Stimulated activated CD4-positive, alpha-beta T cell treated with anti-CD3 and anti-CD28 coated beads, Interleukin-2, amount 100 ng/mL, for 4 hours (primary cell): ENCODE measurements at places on chromosomes 7 and 10.

DNA sequence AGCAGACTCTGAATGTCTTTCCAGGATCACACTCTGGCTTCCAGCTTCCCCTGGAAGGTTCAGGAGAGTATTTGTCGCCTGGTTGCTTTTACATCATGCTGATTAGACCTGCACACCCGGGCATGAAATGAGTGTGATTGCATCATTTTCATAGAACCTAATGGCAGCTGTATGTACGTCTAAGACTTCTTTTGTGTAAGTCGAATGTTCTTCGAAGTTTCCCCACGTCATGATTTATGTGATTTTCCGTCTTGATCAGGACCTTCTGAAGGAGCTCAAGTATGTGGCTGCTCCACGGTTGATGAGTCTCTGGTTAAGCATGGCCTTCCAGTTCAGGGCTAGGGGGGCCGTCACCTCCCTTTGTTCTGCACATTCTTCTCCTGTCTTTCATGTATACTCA, 4.5 kb downstream of the EIF4H start:
- DNase-seq = no peak

DNA sequence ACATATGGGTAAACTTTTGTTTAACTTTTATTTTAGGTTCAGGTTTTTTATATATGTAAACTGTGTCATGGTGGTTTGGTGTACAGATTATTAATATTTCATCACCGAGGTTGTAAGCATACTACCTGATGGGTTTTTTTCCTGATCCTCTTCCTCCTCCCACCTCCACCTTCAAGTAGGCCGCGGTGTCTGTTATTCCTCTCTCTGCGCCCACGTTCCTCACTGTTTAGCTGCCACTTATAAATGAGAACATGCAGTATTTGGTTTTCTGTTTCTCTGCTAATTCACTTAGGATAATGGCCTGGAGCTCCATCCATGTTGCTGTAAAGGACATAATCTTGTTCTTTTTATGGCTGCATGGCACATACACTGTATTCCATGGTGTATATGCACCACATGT, 1000.0 kb upstream of the CELF2 start:
- no peak for DNase-seq

GRCh38 chr7:28700790-28701203, 257.3 kb downstream of the TRIL start:
- no peak for DNase-seq

DNA sequence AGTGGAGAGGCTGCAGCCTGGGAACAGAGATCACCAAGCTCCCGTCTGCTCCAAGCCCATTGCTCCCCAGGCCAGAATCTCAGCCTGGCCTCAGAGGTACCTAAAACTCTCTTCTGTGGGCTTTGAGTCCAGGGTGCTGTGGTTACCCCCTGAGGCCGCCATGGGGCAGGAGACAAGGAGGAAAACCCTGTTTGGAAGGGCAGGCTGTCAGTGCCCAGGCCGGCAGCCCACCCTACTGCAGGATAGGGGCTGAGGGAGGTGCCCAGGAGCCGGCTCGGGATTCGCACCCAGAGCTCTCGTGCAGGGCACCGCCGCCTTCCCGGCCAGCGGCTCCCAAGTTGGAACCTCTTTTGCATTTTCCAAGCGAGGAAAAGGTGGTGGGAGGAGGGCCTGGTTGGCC, 24.5 kb downstream of the UNCX start:
- DNase-seq = no peak

DNA sequence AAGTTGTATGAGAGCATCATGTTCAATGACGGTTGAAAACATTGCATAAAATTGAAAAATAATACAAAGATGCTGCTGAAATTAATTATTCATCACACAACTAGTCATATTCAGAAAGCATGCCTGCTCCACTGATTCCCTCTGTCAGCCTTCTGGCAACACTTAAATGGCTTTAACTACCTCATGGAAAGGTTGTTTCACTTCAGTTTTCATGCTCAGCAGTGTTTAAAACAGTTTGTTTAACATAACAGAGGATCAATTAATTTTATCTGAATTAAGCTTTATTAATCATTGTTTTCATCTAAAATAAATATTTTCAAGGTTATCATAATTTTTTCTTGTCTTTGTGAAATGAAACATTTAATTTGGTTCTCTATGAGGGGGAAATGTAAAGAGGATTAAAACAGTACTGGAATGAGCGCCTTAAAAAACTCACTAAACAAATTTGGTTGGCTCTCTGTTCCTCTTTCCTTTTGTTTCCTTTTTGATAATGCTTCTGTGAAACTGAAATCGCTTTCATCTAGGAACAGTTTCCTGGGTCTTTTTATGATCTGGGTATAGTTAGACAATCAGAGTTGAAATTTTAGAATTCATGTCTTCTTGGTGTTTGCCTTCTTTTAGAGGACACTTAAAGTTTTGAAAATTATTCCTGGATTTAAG, 427.4 kb downstream of the SH2D4B start:
- no peak for DNase-seq

DNA sequence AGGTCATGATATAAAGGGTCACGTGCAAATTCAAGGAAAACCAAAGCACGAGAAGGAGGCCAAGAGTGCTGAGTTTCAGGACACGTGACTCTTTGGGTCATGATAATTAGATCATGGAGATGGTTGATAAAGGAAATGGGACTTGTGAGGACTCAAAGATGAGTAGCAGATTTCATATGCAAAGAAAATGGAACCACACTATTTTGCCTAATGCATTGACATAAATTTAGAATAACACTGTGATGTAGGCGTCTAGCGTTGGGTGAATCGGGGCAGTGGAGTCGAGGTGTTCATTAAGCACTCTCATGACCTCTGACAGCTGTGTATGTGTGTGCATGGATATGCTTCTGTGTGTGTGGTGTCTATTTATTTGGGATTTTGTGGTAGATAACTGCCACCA, 1025.6 kb upstream of the LRRTM3 start:
- no peak for DNase-seq

GRCh38 chr7:30074422-30075030, 46.3 kb downstream of the PLEKHA8 start:
- DNase-seq = no peak

- no peak for DNase-seq
These were observed 81.0 kb upstream of the CACUL1 start for GRCh38 chr10:118835682-118836326.

- no peak for DNase-seq
These were observed 563.3 kb upstream of the SORCS1 start for GRCh38 chr10:107727767-107728317.

DNA sequence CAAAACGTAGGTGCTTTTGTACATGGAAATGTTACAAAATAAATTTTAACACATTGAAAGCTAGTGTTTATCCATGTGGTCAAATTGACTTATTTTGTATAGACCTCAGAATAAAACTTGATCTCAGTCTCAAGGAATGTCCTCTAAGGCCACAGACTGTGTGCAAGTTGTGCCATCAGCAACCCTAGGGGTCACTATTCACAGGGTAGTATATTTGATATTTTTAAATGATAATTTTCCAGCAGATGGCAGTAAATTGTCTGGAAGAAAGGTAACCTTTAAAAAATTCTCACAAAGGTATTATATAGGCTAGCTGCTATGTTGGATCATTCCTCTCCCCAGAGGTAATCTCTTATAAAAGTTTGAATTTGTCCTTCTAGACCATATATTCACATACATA, 12.9 kb upstream of the SNX10 start:
- no peak for DNase-seq

DNA sequence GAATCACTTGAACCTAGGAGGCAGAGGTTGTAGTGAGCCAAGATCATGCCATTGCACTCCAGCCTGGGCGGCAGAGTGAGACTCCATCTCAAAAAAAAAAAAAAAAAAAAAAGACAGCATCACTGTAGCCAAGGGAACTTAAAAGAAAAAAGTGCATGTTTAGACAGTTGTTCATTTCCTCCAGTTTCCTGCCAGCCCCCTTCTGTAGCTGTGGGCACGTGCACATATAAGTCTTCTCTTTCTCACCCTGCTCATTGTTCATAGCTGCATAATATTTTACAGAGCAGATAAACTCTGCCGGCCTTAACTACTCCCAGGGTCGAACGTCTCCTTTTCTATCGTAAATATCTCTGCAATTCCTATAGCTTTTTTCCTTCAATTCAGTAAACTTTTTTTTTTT, 132.6 kb downstream of the LHPP start:
- DNase-seq = no peak

GRCh38 chr10:97475936-97476594, 22.2 kb downstream of the MMS19 start:
- DNase-seq = no peak

GRCh38 chr7:133052826-133053225, 29.1 kb downstream of the CHCHD3 start:
- no peak for DNase-seq

DNA sequence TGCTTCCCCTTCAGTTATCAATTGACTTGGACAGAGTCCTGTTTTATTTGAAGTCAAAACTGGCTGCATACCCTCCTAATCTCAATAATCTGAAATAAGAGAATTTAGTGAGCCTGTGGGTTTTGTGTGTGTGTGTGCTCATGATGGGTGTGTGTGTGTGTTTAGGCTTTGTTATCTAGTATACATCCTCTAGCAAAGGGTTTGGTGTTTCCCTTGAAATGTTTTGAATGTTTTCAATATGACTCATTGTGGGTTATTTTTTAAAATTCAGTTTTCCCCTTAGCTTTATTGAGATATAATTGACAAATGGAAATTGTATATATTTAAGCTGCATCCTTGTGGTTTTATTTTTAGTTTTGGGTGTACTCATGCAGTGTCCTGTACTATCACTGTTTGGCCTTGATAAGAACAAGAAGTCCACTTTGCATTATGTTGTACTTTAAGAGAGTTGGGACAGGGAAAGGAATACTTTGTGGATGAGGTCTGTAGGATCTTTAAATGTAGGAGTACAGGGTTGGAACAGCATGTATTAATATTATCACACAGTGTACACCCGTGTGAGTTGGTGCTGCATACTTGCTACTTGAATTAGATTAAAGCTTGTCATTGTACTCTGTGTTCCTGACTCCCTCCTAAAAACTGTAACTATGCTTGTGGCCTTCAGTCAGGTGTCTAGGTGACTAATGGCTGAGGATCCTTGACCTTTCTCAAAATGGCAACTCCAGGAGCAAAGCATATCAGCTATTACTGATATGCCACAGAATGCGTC, 58.3 kb downstream of the VCL start:
- DNase-seq = no peak

DNA sequence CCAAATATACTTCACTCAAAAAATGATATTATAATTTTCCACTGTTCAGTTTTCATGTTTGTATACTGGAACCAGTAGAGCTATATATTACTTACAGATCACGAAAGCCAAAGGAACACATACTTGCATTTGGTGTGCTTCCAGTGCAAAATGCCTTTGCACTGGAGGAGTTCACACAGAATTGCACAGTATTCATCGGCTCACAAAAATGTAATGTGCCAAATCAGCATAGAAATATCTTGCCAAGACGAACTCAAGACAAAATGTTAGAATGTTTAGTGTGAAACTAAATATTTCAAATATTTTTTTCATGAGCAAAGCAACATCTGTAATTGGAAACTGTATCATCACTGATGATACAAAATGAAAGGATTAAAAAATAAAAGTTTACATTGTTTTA, 646.2 kb upstream of the SEMA3D start:
- DNase-seq = no peak

DNA sequence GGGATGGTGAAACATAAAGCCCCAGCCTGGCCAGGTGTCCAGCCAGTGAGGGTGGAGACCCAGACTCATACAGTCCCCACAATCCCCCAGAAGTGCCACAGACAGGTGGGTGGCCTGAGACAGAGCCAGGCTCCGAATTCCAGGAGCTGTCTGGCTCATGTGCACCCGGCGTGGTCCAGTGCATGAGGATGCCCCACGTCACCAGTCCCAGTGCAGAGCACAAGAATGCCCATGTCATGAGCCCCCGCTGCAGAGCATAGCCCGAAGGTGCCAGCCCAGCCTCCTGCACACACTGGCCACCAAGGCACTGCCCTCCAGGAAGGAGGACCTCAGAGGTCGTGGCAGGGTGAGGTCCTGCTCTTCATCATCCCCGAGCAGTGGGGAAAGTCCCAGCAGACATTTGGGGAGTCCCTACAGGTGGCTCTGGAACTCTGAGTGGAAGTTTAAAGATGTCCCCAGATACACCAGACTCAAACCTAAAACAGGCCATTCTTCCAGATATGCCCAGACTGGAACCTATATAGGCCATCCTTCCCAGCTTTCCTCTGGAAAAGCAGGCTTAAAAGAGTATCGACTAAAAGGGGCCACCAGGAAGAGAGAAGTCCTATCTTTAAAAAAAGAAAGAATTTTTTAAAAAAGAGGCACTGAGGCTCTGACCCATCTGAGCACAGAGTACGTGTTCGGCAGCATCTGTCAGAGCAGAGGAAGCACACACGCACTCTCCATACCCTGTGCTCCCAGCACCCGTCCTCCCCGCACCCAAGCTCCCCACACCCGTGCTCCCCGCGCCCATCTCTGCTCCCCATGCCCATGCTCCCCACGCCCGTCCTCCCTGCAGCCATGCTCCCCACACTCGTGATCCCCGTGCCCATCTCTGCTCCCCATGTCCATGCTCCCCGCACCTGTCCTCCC, 11.5 kb downstream of the DIP2C start:
- DNase-seq = no peak

DNA sequence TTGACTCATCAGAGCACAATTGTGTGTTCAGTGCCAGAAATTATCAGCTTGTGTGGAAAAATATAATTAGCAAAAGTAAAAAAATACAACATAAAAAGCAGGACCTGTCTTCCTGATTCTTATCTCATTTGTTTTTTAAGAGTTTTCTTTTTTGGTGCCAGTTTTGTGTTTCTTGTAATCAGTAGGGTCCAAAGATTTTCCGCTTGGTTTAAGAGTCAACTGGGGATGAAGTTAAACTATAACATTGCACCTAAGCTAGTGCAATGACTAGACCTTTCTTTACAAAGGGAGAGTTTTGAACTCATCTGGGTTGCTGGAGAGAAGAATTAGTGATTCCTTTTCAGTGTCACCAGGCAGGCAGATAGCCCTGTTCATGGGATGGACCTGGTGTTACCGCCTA, 113.4 kb downstream of the PLPP4 start:
- DNase-seq = no peak

GRCh38 chr10:72911758-72912157, 18.2 kb downstream of the OIT3 start:
- DNase-seq = no peak

DNA sequence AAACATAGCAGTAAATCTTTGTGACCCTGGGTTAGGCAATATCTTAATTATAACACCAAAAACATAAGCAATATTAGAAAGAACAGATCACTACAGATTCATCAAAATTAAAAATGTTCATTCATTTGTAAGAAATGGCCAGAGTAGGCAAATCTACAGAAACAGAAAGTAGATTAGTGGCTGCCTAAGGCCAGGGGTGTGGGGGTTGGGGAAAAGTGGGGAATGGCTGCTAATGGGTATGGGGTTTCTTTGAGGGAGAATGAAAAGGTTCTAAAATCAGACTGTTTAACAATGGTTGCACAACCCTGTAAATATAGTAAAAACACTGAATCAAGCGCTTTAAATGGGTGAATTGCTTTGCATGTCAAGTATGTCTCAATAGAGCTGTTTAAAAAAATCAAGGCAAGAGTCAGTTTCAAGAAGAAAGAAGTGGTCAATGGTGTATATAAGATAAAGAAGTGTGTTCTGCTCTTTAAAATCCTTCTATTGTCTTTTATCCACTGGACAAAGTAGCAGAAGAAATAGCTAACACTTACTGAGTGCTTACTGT, 42.6 kb downstream of the CDK6 start:
- DNase-seq = no peak
